ENCODE measurements at places on chromosomes 5 and 9. TPM values are rescaled to one million over a fixed set of nuclear protein-coding genes. Genes with fewer than 3 reads are reported as not detected.

The FOXD4L4 gene
- 0.07 TPM for polyA plus RNA-seq

The CCDC69 gene
- polyA plus RNA-seq, result 43.2 TPM

The PCDHB3 gene
- polyA plus RNA-seq, result not detected

The NSD1 gene
- 3.0 TPM for polyA plus RNA-seq

The LPAR1 gene
- polyA plus RNA-seq, result 14.1 TPM

The JAKMIP2 gene
- polyA plus RNA-seq, result 0.71 TPM

The CCNI2 gene
- 2.3 TPM for polyA plus RNA-seq

All from sigmoid colon (tissue), 7 donors.